ENCODE measurements at places on chromosomes 1 and 21. TPM values are rescaled to one million over a fixed set of nuclear protein-coding genes. Genes with fewer than 3 reads are reported as not detected.

KISS1 gene
- not detected for total RNA-seq

LEPR gene
- total RNA-seq, result 0.58 TPM

PRKAA2 gene
- not detected for total RNA-seq

TMOD4 gene
- 1.6 TPM for total RNA-seq

CDCP2 gene
- not detected for total RNA-seq

SPRR2F gene
- not detected for total RNA-seq
